ENCODE measurements at places on chromosomes 13 and 19.

GRCh38 chr19:39144290-39145071, 18.9 kb downstream of the PAK4 start:
- no peak for DNase-seq

DNA sequence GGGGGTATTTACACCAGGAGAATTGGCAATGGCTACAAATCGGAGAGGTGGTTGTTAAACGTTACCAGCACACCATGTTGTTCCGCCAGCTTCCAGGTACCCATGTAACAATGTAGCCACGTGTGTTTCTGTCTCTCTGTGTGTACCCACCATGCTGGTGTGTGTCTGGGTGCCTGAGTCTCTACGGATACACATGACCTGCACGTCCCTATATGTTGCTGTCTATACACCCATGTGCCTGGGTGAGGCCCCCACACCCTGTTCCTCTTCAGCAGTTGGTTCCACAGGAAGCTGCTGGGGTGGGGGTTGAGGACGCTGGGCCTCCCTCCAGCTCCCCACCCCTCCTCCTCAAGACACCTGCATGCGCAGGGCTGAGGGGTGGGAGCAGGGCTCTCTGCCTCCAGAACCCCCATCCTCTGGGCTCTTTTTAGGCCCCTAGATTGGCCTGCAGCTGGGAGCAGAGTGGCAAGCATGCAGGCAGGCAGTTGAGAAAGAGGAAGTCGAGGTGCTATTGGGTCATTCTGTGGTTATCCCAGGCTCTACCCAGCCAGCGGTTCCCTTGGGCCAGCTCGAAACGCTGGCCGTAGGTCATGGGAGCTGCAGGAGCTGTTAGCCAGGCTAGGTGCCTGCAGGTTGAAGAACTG, at the start of gene ARHGEF18:
ARHGEF18 (plus strand) TSS at position 351 of the 644 bp plus-strand sequence. CDS start 13,954 bp downstream, outside the sequence.
- no peak for DNase-seq

- DNase-seq = no peak
These were observed 17.4 kb downstream of the PIP5K1C start for GRCh38 chr19:3682741-3683404.

- DNase-seq = no peak
These were observed 22.4 kb upstream of the SEMA6B start for GRCh38 chr19:4581666-4582553.

DNA sequence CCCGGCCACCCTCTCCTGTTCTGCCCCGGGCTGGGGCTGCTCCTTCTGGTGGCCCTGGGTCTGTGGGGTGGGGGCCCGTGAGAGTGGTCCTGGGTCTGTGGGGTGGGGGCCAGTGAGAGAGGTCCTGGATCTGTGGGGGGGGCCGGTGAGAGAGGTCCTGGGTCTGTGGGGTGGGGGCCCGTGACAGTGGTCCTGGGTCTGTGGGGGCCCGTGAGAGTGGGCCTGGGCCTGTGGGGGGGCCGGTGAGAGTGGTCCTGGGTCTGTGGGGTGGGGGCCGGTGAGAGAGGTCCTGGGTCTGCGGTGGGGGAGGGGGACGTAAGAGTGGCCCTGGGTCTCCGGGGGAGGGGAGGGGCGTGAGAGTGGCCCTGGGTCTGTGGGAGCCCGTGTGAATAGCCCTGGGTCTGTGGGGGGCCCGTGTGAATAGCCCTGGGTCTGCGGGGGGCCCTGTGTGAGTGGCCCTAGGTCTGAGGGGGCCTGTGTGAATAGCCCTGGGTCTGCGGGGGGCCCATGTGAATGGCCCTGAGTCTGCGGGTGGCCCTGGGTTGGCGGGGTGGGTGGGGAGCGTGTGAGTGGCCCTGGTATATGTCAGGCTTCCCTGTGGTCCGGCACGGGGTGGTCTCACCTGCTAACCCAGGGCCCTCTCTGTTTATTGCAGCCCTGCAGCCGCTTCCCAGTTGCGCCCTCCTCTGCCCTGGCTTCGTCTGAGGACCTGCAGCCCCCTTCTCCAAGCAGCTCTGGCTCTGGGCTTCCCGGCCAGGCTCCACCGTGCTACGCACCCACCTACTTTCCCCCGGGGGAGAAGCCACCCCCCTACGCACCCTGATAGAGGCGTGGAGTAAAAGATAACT, 52.3 kb downstream of the TMEM255B start:
- DNase-seq = no peak

GRCh38 chr13:48334534-48335127, 31.1 kb downstream of the RB1 start:
- no peak for DNase-seq

- DNase-seq = no peak
These were observed at the start of gene TMEM272 for GRCh38 chr13:51844862-51845573. TMEM272 (minus strand) TSS chr13:51845177; CDS start chr13:51838530, 6,647 bp downstream.

DNA sequence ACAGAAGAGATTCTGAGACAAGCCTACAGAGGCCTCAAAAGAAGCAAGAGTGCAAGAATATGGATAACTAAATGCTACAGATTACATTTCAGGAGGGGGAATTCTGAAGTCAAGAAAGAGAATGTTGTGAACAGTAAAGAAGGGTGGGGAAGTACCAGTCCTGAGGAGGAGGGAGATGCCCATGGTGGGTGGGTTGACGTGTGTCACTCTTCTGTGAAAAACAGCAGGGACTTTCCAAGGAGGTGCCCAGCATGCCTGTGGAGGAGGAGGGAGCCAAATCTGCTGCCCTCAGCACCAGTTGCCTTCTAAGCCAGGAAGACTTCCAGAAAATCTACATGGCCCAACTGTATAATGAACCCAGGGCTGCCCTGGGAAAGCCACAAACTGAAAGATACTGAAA, 87.7 kb downstream of the SGCG start:
- DNase-seq = no peak

- DNase-seq = no peak
These were observed 7.0 kb downstream of the PIP5K1C start for GRCh38 chr19:3693025-3693925.

DNA sequence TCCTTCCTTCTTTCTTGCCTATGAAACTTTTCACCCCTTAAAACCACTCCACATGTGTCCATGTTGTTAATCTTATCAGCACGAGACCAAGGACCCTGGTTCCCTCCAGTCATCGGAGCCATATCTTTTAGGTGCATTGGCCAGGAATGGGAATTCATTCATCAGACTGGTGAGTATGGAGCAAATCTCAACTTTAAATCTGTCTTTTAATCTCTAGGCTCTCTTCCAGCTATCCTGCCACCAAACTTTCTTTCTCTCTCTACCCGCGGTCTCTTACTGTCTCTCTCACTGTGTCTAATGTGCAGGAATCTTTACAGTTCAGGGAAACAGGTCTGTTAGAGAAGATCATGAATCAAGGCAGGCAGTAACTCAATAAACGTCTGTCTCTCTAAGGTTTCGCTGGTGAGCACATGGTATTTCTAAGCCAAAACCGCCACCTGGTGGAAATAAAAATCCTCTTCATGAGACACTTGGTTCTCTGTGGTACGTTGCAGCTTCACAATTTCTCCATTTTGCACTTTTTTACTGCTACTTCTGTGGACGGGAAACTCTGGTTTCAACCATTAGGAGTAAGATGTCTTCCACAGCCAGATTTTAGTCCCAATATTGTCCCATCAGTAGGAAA, 16.1 kb downstream of the LGALS16 start:
- DNase-seq = no peak

GRCh38 chr19:11949201-11949600, 15.6 kb upstream of the ZNF763 start:
- DNase-seq = no peak

GRCh38 chr19:48757089-48757675, 1.9 kb downstream of the FGF21 start:
- no peak for DNase-seq

GRCh38 chr19:48203794-48204628, 33.5 kb downstream of the ZSWIM9 start:
- peak; percentile 69 for DNase-seq

GRCh38 chr13:71773531-71773930, 93.5 kb downstream of the DACH1 start:
- no peak for DNase-seq

GRCh38 chr19:34411216-34411615, 7.0 kb downstream of the PDCD2L start:
- DNase-seq = no peak

DNA sequence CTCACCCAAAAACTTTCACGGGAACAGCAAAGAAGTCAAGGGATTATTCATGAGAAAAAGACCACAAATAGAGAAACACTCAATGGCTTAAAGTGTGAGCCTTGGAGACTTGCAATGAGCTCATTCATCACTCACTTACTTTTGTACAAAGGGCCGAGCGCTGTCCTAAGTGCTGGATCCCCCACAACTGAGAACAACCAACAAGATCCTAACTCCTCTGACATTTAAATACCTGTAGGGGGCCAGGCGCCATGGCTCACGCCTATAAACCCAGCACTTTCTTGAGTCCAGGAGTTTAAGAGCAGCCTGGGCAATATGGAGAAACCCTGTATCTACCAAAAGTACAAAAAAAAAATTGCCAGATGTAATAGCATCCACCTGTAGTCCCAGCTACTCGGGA, 29.4 kb upstream of the ZNF507 start:
- no peak for DNase-seq

DNA sequence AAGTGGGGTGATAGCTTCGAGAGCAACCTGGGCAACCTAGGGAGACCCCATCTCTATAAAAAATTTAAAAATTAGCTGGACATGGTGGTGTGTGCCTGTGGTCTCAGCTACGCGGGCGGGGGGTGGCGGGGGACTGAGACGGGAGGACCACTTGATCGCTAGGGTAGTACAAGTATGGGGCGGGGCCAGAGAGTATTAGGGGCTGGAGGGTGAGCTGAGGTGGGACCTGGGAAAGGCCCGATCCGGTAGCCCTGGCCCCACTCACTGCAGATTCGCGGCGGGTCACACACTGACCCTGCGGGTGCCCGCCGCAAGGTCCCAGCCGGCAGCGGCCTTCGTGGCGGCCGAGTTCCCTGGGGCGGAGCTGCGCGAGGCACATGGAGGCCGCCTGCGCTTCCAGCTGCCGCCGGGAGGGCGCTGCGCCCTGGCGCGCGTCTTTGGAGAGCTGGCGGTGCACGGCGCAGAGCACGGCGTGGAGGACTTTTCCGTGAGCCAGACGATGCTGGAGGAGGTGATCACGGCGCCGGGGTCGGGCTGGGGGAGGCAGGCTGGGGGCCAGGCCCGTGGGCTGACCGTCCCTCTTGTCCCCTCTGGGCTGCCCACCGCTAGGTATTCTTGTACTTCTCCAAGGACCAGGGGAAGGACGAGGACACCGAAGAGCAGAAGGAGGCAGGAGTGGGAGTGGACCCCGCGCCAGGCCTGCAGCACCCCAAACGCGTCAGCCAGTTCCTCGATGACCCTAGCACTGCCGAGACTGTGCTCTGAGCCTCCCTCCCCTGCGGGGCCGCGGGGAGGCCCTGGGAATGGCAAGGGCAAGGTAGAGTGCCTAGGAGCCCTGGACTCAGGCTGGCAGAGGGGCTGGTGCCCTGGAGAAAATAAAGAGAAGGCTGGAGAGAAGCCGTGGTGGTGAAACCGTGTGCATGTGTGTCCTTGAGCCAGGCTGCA, 2.0 kb upstream of the ARHGAP45 start:
- DNase-seq = peak; percentile 64

DNA sequence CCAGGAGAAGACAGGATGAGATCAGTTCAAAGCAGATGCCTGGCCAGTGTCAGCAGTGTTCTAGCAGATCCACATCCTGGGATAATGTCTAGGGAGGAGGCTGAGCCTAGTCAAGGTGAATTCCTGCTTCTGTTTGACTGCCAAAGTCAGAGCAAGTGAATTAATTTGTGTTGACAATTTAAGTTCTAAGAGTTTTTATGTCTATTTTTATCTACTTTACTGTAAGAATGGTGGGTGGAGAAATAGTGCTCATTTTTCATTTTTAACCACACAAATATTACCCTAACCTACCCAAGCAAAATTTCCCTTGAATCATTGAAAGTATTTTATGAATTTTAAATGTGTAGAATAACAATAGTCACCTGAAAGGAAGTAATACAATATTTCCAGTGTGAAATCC, 207.6 kb upstream of the SLC10A2 start:
- no peak for DNase-seq

DNA sequence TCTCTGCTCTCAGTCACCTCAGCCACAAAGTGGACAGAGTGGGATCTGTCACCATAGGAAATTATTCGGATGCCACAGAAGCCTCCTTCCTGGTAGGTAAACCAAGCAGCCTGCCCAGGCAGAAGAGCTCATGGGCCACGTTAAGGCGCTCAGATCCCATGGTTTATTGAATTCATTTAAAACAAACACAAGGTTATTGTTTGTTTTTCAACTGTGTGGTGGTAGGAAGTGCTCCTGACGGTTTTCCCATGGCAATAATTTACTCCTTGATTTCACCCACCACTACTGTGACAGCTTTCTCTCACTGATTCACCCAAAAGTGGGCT, 14.4 kb downstream of the BCAM start:
- no peak for DNase-seq

GRCh38 chr13:27006519-27007161, 165.0 kb downstream of the USP12 start:
- no peak for DNase-seq

DNA sequence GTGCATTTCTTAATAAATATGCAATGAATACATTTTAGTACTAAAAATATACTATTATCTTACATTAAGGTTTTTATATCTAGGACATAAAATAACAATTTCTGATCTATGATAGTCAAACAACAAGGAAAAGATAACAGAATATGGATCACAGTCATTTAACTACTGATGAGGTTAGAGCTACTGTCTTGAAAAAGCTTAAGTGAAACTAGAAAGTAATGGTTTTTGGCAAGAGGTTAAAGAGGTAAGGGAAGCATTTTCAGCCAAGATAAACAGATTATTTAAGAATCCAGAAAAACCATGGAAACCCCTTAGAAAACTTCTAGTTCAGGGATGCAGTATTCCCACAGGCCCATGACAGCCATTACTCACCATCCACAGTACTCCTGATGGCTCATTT, 787.4 kb downstream of the DACH1 start:
- no peak for DNase-seq

- no peak for DNase-seq
These were observed 687 bp downstream of the MATK start for GRCh38 chr19:3785451-3785937.

DNA sequence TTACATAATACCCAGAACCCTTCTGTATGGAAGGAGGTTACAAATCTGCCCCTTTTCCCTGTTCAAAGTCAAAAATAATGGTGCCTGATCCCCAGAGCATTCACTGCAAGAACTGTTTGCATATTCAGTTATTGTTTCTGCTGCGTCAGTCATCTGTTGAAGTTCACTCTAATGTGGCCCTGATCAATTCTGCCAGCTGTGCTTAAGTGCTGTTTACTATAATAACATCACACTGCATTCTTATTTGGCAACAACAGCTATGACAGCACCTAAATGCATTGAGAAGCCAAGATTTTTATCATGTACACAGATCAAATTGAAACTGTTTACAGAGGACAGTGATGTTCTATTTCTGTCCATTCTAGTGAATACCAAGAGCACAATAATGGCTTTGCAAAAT, 115.9 kb downstream of the DACH1 start:
- DNase-seq = no peak

GRCh38 chr13:41054212-41054877, 7.0 kb upstream of the WBP4 start:
- no peak for DNase-seq

- DNase-seq = no peak
These were observed 10.5 kb upstream of the MIER2 start for GRCh38 chr19:355134-355533.

GRCh38 chr19:19597809-19598306, 20.6 kb downstream of the PBX4 start:
- DNase-seq = peak; percentile 34

- DNase-seq = no peak
These were observed 596 bp downstream of the CEACAM4 start for GRCh38 chr19:41626278-41626677.

Measured in activated CD8-positive, alpha-beta memory T cell treated with anti-CD3 and anti-CD28 coated beads for 1 hour (primary cell).